ENCODE measurements at places on chromosomes 7 and 10.

DNA sequence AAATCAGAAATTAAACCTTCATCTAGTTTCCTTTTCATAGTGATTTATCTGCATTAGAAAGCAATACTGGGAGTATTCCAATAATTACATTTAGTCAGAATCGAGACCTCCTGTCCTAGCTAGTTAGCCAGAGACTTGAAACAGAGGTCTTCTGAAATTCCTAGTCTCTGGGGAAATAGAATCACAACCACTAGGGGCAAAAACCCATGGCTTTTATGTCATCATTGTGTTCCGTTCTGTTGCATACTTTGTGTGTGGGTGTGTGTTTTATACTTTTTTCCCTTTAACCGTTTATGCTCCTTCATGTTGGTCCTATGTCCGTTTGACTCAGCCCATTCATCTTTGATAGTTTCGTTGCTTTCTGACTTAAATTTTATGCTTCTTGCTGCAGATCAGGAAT lies 79.8 kb downstream of the RALA start:
- DNase-seq, result peak; percentile 18

DNA sequence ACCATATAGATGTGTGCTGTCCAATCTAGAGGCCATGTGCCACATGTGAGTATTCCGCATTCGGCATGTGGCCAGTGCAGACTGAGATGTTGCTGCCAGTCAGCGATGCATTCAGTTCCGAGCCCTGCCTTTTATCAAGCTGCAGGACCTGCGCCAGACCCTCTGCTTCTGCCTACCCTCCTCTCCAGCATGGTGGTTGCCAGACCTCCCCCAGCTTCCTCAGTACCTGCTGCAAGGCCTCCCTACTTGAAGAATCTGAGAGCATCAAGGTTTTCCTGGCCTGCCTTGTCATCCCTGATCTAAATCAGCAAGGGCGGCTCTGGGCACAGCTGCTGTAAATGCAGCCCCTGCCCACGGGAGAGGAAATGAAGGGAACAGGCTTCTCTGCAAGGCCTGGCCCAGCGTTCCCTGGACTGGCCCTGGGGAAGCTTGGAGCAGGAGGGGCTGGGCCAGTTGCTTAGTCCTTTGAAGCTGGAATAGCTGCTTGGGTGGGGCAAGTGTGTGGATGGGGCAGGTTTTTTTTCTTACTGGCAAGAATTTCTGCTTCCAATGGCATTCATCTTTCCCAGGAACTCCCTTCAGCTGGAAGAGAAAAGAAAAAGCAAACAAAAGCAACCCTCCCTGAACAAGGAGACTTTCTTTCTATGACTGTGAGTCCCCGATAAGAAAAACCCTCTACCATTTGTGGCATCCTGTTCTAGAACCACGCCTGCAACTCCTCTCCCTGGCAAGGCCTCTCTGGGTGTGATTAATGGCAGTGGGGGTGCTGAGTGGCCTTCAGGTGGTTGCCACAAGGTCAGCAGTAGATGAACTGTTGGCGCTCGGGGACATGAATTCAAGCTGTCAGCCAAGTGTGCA lies 93.0 kb downstream of the NHLRC2 start:
- DNase-seq, result peak; percentile 5

GRCh38 chr7:20647036-20647435 lies 31.6 kb downstream of the ABCB5 start:
- DNase-seq, result peak; percentile 41

GRCh38 chr10:77546042-77546441 lies 91.6 kb downstream of the KCNMA1 start:
- DNase-seq, result no peak

DNA sequence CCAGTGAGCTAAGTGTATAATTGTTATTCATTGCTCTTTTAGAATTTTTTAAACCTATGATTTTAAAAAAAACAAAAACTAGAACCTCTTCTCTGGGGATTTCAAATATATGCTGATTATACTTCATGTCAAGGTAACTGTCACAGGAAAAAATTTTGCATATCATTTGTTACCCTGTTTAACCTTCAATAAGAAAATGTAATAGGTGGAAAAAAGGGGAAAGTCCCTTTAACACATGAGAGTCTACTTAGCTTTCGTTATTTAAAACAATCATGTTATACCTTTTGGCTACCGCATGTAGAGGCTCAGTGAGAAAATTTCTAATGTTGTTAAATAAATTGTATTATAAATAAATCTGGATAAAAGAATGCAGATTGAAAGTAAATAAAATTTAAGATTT lies 190.1 kb upstream of the AKR1E2 start:
- no peak for DNase-seq

GRCh38 chr7:41130086-41130485 lies 572.8 kb downstream of the INHBA start:
- no peak for DNase-seq

DNA sequence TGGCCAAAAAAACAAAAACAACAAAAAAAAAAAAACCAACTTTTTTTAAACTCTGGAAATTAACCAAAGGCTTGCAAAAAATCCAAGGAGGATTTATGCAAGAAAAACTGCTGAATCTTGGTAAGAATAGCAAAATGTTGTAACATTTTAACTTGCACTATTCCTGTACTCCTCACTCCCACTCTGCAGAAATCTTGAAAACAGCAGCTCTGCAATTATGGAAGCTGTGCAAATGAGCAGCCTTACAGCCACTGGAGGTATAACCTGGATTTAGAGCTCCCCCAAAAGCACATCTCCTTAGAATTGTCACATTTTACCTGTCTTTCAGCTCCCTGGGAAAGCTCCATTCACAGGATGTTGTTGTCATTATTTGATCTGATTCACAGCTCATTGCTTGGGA lies 41.8 kb upstream of the LRGUK start:
- DNase-seq, result no peak

GRCh38 chr7:51366930-51367613 lies 50.5 kb upstream of the COBL start:
- DNase-seq, result peak; percentile 41

DNA sequence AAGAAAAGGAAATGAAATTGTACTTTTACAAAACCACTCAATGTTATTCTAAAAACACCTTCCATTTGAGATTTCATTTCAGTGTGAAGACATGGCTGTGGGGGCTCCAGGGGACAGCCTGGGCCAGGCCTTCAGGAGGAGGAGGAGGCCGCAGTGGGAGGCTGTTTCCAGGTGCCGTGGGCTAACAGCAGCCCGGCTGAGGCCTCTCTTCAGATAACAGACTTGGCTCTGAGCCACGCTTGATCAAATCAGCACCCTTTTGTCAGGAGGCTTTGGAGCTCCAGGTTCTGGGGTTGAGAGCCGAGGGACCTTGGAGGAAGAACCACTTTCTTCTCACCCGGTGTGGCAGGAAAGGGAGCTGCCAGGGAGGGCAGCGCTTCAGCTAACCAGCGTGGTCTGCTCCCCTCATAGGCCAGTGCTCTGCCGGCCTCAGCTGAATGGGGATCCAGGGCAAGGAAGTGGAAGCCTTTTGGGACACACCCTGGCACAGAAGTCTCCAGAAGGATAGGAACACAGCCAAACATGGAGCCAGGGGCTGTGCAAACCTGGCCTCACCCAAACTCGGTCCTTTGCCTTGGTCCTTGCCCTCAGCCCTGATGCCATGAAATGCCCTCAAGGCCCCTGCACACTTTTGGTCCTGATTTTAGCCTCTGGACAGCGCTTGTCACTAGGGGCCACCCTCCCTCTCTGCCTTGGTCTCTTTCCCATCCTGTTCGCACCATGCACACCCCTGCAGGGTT lies 23.5 kb upstream of the CHST15 start:
- no peak for DNase-seq

GRCh38 chr10:31912898-31913850 lies 15.5 kb downstream of the ARHGAP12 start:
- peak; percentile 53 for DNase-seq

GRCh38 chr7:25989140-25989705 lies 162.8 kb upstream of the NFE2L3 start:
- DNase-seq, result no peak

DNA sequence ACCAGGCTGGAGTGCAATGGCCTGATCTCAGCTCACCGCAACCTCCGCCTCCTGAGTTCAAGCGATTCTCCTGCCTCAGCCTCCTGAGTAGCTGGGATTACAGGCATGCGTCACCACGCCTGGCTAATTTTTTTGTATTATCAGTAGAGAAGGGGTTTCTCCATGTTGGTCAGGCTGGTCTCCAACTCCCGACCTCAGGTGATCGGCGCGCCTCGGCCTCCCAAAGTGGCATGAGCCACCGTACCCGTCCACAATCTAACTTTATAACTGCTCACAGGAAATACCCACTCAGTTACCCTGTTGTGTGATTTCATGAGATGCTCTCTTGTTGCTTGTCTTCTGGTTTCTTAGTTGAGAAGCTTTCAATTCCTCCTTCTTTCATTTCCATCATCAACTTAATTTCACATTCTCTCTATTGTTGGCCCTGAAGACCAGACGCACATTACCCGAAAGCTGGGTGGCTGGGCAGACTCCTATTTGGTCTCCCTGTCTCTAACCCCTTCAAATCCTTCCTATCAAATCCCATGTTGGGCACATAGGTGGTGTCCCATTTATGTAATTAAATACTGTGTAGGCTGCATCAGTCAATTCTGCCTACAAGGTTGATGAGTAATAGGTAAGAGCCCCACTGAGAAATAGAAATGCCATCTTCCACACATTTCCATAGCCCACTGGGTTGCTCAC lies 1.1 kb upstream of the GSTO2 start:
- no peak for DNase-seq

GRCh38 chr10:44039599-44039998 lies 345.3 kb downstream of the CXCL12 start:
- DNase-seq, result peak; percentile 27

GRCh38 chr10:515674-516073 lies 173.8 kb downstream of the DIP2C start:
- DNase-seq, result no peak

- peak; percentile 44 for DNase-seq
These were observed 343.0 kb upstream of the PCDH15 start for GRCh38 chr10:55144001-55144400.

- DNase-seq, result no peak
These were observed 174.1 kb upstream of the MKI67 start for GRCh38 chr10:128300290-128300824.

- DNase-seq, result peak; percentile 56
These were observed 197.3 kb downstream of the PRPF18 start for GRCh38 chr10:13784067-13784466.

DNA sequence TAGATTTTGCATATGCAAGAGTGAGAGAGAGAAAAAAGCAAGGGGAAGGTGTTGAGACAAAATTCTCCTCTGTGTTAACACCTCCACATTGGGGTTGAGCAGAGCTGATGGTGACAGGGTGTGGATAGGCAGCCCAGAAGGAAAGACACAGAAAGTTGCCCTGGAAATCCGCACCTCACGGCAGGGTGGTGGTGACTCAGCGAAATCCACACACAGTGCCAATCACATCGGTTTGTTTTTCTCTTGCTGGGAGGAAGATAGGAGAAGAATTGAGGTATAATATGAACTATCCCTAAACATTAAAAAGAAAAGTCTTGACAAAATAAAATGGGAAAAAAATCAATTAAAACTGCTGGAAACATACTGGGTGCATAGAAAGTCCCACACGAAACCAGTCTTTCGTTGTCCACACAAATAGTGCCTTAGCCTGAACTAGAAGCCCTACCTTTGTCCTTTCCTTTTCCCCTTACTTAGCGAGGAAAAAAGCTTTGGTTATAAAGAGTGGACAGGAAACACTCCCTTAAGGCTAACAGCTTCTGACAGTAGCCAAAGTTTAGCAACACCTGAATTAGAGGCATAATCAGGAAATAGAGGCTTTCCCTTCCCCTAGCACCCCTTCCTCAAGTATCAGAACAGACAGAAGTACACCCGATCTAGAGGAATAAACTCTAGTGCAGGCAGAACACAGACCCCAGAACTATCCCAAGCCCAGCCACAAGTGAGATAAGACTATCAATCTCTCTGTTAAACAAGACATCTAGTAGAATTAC lies 39.2 kb upstream of the DNAJC1 start:
- DNase-seq, result no peak

GRCh38 chr10:7817984-7818294 lies 366 bp upstream of the TAF3 start:
- DNase-seq, result no peak

All from fibroblast of skin of scalp (primary cell).